Right renal cortex interstitium (tissue), 3 donors: ENCODE measurements at places on chromosomes 3 and 15.

- DNase-seq: no peak
Measured at GRCh38 chr15:41799488-41799805, 25.2 kb downstream of the MAPKBP1 start.

DNA sequence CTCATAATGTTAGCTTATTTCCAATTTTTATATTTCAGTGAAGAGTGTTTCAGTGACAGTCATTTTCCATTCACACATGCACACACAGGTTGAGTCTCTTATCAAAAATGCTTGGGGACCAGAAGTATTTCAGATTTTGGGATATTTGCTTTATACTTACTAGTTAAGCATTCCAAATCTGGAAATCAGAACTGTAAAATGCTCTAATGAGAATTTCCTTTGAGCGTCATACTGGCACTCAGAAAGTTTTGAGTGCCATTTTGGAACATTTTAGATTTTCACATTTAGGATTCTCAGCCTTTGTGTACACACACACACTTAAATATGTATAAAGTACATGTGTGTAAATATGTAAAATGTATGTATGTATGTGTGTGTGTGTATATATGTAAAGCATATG is 71.0 kb downstream of the CHD2 start:
- DNase-seq: no peak

- no peak for DNase-seq
Measured at GRCh38 chr3:37546876-37547275, 314.8 kb upstream of the CTDSPL start.

DNA sequence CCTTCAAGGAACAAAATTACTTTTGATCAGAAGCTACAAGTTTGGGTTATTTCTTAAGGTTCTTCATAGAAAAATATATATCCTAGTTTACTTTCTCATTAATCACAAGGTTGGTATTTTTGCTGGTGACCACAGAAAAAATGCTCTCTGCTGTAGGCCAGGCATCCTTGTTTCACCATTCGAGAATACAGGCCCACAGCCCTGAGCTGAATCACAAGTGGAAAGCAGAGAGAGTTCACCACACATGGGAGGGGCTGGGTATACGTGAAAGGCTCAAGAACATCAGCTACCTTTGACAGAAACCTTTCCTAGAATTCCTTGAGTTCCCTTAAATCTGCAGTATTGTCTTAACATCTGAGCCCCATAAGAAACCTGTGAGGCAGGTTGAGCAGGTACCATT is 23.2 kb downstream of the CPEB1 start:
- no peak for DNase-seq

DNA sequence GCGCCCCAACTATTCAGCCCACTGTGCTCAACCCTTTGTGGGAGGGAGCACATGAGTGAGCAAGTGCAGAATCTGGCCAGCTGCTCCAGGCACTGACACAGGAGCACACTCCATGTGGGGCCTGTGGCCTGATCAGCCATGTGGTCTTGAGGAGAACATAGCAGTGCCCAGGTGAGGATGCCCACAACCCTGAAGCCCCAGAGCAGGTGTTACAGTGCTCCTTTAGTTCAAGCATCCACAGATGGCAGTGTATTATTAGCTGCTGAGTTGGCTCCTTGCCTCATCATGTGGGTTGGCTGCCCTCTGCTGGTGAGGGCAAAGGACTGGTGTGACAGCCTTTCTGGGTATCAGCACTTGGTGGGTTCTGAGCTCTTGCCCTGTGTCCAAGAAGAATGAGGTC is 1588.2 kb downstream of the SI start:
- DNase-seq: no peak
